ENCODE measurements at places on chromosomes 2 and 18.

- DNase-seq: no peak
Observed at GRCh38 chr2:102013206-102014040, 21.7 kb downstream of the IL1R2 start.

- DNase-seq: no peak
Observed at GRCh38 chr2:188380280-188380679, 88.6 kb downstream of the GULP1 start.

DNA sequence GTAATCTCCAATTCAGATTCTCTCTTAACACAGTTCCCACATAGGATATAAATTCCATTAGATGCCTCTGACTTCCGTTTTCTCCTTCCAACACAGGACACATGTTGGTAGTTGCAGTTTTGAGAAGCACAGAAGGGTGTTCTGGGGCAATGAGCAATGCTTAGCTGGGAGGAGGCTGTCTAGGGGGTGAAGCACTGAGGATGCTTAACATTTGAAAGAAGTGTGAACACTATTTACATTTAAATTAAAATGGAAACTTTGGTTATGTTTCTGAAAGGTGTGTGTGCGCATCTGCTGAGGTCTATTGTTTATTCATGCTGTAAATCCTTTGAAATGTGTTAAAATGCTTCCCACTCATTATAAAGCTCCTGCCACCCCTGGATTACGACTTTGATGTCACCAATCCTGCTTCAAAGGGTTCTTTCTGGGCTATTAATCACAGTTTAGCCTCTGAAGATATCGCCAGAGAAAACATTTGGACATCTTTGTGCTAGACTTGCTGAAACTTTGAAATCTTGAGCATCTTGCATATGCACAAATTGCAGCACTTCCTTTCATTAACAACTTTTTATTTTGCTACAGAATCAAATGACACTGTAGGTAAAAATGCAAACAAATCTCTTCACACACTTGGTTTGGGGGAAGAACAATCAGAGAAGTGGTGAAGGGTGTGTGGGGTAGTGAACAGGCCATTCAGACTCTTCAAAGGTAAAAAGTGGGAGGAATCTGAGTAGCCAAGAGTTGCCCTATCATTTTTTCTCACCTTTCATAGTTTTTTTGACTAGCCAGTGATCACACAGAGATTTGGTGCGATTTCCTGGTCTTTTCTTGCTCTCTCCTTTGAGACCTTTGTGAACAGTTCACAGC lies 258.4 kb downstream of the MYO3B start:
- no peak for DNase-seq

- DNase-seq: peak; percentile 52
Observed at GRCh38 chr2:238601433-238602222, 174.9 kb downstream of the ASB1 start.

GRCh38 chr2:216391401-216391800 lies 19.1 kb upstream of the MARCHF4 start:
- no peak for DNase-seq

- no peak for DNase-seq
Observed at GRCh38 chr2:70753902-70754301, 14.1 kb downstream of the ADD2 start.

- DNase-seq: no peak
Observed at GRCh38 chr2:203673933-203674332, 32.5 kb upstream of the CD28 start.

DNA sequence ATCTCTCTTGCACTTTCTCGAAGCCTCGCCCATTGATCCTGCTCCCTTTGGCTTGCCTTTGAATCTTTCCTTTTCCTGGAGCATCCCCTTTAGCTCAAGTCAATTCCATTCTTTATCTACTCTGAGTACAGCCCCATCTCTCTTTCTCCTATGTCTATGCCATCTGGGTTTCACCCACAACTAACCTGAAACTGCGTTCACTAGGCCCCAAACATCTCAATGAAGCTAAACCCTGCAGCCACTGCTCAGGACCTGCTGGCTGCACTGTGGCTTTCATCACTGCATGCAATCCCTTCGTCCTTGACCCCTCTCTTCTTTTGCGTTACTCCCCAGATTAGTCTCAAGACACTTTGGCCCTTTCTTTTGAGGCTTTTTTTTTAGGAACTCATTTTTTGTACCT lies 81.6 kb upstream of the CYRIA start:
- DNase-seq: no peak

DNA sequence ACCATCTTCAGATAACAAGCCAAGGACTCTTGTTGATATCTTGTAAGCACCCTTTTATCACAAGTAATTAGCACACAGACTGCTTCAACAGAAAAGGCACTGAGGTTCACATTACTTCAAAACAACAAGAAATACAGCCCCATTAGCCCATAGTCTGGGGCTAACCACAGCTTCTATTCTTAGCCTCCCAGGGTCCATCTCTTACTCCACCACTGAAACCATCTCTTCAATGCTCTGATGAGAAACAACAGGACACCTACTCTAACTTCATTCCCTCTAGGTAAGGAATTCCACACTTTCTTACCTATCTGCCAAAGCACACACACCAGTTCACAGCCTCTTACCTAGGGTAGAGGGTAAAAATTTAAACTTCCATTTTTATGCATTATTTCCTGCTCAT lies 26.4 kb upstream of the CYTIP start:
- no peak for DNase-seq

GRCh38 chr2:23904692-23905091 lies 22.2 kb downstream of the ATAD2B start:
- DNase-seq: no peak

GRCh38 chr18:3874581-3874980 lies 424.6 kb downstream of the TGIF1 start:
- DNase-seq: no peak

DNA sequence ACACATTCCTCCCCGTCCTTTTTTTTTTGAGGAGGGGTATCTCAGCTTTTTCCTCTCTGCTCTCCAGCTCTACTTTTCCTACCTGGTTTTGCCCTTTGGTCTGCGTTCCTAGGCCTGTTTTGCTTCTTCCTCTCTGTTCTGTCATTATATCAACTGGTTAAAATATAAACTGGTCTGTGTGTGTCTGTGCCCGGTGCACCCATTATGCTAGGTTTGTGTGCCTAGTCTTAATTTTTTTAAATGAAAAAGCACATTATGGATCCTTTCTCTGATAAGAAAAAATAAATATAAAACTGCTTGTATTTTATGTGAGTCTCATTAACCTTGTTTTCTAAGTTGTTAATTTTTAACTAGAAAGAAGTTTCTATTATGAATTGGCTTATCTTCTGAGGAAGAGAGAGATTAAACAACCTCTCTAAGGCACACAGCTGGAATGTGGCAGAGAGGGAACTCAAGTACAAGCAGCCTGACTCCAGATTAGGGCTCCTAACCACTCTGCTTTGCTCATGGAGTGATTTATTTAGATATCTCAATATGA lies 17.4 kb downstream of the SLC38A11 start:
- DNase-seq: no peak

- DNase-seq: peak; percentile 36
Observed at GRCh38 chr2:239630618-239631286, 229.9 kb upstream of the HDAC4 start.

DNA sequence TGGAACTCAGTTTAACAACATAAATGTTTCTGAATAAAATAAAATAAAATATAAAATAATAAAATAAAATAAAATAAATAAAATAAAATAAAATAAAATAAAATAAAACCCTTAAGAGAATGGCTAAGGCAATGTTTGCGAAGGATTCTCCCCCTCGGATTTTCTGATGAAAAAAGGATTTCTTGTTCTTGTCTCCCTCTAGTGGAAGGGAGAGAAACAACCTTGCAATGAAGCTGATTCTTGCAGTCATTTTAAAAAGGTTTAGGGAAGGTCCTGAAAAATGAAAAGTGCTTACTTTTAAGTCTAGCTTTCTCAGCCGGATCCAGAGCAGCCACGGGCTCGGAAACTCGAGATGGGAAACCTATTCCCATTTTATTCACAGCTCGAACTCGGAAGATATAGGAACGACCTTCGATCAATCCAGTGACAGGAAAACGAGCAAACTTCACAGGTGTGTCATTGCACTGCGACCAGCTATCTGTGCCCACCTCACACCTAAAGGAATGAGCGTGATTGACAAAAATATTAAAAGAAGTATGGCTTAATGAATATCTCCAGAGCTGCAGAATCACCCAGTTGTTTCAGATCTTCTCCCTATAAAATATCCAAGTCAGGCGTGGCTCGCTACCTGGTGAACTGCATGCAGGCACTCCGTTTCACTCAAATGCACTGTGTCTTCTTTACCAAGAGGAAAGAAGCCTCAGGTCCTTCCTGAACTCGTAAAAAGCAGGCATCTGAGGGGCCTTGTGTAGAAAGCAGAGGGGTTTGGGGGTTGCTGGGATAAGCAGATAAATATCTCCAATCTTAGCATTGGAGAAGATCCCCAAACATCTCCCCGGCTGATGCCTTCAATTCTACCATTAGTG lies 68.1 kb downstream of the MYOM1 start:
- no peak for DNase-seq

- DNase-seq: no peak
Observed at GRCh38 chr2:119255760-119256581, 32.3 kb downstream of the STEAP3 start.

- no peak for DNase-seq
Observed at GRCh38 chr2:85032621-85033020, 61.7 kb downstream of the KCMF1 start.

- DNase-seq: no peak
Observed at GRCh38 chr2:9095226-9095625, 91.7 kb upstream of the MBOAT2 start.

DNA sequence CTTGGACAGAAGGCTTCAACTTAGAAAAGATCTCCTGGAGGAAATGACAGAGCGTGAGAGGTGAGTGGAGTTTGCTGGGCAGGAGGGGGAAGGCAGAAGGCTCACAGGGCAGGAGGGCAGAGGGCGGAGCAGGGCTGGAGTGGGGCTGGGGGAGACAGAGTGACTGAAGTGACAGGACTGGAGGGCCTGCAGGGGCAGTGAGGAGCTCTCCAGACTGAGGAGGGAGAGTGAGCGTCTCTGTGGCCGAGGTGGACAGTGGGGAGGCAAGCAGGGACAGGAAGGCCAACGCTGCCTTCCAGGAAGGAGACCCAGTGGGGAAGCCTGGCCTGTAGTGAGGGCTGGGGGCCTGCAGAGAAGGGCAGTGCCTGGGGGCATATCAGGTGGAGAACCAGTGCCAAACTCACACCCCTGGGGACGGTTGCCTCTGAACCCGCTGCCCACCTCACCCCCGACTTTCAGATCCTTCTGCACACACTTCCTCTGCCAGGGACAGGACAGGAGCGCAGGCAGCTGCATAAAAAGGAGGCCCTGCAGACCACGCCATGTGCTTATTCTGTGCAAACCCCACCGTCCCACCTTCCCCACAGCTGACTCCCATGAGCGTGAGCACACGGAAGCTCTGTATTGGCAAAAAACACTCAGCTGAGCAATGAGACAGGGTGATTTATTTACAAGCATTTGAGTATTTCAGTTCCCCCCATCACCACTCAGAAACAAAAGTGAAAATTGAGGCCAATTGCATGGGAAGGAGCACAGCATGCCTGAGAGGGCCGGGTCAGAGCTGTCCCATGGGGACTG lies 244.3 kb downstream of the FAM210A start:
- DNase-seq: no peak

- no peak for DNase-seq
Observed at GRCh38 chr2:8433390-8433789, 248.5 kb upstream of the ID2 start.

- no peak for DNase-seq
Observed at GRCh38 chr2:54053830-54054229, 61.6 kb upstream of the ACYP2 start.

DNA sequence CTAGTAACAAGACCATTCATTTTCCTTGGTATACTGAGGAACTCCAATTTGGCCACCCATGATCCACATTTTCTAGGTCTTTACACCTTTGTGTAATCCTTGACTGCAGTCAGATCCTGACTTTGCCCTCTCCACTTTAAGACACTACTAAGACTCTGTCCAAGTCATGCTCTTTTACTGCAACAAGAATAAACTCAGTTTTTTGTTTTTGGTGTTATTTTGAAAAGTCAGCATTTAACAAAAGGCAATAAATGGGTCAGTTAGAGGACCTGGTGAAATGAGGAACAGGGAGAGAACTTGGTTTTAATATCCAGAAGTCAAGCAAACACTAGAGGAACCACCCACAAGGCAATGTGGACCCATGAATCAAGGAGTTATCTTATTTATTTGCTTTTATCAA lies 252.2 kb upstream of the RBBP8 start:
- DNase-seq: no peak

GRCh38 chr2:230722207-230722885 lies 9.7 kb downstream of the CAB39 start:
- DNase-seq: no peak

GRCh38 chr2:238872026-238872425 lies 24.1 kb downstream of the TWIST2 start:
- DNase-seq: no peak

- DNase-seq: no peak
Observed at GRCh38 chr2:218234521-218234920, 17.5 kb downstream of the ARPC2 start.

GRCh38 chr2:45923701-45924100 lies 272.2 kb downstream of the PRKCE start:
- no peak for DNase-seq

All from left cardiac atrium (tissue), 4 donors.